Stimulated activated CD4-positive, alpha-beta T cell treated with anti-CD3 and anti-CD28 coated beads, TNF-alpha, amount 100 ng/mL, for 48 hours (primary cell): ENCODE measurements at places on chromosomes 2 and 18.

DNA sequence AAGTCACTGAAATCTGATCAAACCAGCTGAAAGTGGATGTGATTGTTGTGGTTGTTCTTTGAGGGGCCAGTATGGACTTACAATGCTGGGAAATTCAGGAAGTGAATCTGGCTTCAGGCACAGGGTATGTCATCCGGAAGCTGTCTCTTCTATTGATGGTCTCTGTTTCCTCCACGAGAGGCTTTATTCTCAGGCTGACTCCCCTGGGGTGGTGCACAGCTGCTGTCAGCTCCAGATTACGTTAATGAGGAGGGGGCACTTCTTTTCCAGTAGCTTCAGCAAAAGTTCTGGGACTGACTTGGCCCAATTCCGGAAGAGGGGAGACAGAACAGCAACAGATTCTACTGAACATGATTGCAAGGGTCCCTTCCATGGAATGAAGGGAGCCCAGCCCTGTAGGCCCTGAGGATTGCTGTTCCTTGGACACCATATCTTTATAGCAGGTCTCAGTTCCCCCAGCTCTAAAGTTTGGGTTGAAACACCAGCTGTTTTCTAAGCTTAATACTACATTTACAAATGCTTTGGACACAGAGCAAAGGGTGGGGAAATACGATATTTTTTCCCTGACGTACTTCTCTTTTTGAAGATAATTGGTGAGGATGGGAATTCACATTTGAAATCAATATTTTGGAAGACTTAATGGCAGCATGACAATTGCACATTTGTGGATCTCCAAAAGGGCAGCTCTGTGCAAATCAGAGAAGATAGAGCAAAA lies 400.9 kb downstream of the TSN start:
- DNase-seq = no peak

DNA sequence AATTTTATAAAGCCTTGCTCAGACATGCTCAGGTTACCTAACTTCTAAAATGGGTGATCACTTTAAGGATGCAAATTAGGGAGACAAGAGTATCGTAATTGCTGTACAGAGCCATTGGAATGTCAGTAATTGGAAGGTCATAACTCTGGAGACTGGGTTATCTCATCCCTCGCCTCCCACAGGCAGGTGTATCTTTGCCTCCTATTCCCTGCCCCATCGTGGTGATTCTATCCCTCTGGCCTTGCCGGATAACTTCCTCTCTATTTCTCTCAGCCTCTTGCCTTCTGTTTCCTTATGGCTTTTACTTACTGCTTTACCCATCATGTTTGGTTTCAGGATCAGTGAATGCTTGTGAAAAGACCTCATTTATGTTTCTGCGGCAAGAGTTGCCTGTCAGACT lies 2.5 kb downstream of the PDK1 start:
- no peak for DNase-seq

GRCh38 chr2:20803226-20803682 lies 19.6 kb downstream of the LDAH start:
- no peak for DNase-seq

GRCh38 chr2:8981876-8982275 lies 21.6 kb downstream of the MBOAT2 start:
- DNase-seq = no peak
